ENCODE measurements at places on chromosomes 2 and 18. TPM values are rescaled to one million over a fixed set of nuclear protein-coding genes. Genes with fewer than 3 reads are reported as not detected.

- DNase-seq: no peak
These were observed 106.9 kb upstream of the GAREM1 start for GRCh38 chr18:32577561-32577960.

DNA sequence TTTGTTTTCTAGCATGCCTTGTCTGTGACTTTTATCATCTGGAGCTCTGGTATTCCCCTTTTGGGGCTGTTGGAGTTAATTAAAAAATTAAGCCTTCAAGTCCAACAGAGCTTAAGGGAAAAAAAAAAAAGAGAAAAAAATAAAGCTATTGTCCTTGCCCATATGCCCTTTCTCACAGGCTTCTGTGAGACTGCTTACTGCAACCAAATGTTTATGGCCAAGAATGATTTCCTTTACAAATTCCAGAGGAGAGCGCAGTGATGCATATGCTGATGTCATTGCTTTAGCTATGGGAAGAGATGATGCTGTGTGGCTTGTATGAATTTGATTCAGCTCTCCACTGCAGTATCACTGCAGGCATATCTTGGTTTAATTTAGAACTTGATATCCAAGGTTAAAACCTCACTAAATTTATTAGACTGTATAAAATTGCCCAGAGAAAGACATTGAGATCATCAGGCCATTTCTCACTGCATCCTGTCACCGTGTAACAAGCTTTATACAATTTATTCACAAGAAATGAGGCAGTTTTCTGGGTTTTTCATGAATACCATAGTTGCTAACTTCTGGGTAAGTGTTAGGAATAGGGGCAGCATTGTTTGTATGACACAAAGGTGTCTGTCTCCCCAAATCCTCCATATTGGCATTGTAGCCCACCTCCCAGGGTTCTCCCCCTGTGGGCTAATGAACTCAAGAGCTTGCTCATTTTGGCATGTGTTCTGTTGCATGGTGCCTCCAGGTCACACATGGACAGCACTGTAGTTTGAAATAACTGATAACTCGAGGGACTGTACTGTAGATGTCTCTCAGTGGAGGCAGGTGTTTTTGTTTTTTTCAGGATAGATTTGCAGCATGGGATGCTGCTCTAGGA lies 85.0 kb downstream of the TANC1 start:
- no peak for DNase-seq

DNA sequence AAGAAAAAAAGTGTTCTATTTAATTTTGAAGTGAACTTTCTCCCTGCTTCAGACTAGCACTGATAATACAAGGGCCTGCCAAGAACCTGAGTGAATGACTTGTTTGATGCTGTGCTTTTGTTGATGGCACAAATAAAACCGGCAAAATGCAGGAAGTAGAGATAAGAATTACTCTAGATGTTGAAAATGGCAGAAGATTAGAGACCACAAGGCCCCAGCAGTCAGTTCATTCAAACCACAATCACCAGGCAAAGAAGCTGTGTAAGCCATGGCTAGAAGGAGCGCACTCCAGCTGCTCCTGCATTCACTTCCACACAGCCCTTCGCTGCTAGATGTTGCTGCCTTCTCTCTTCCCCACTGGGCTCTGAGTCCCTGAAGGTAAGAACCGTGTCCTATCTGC lies 297.1 kb downstream of the AGPS start:
- DNase-seq: no peak

DNA sequence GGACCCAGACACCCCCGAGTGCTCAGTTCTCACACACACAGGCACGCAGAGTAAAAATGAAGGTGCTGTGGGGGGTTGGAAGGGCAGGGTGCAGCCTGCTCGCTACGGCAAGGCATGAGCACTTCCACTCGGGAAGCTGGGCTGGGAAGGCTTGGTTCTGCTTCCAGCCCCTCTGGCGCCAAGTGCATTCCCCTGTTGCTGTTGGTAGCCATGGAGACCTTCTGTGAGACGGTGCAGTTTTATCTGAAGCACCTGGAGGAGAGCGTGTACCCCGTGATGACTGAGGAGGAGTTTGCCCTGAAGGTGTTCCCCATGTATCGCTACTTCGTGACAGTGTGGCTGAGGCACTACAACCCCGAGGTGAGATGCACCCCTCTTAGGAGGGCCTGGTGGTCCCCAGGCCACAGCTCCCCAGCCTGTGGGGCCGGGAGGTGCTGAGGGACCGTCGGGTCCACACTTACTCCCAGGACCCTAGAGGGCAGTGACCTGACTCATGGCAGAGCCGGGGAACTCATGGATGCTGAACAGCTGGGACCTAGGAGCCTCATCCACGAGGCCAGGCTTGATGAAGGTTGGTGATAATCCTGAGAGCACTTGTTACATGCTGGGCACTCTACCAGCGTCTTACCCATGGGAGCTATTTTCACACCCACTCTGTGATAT lies 15.5 kb downstream of the MROH2A start:
- no peak for DNase-seq

DNA sequence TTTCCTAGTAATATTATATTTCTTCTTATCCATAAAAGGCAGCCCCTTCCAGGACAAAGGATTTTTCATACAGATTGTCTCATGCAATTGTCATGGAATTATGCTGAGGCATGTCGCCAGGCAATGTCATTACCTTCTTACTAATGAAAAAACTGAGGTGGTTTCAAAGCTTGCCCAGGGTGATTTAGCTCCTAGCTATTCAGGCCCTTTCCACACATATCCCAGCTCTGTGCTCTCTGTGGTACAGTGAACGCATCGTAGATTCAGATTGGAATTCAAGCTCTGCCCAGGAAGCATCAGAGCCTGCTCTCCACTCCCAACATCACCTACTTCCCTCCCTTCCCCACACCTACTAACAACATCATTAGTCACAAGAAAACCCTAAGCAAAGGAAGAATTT lies 60.1 kb downstream of the ATP8B1 start:
- no peak for DNase-seq

DNA sequence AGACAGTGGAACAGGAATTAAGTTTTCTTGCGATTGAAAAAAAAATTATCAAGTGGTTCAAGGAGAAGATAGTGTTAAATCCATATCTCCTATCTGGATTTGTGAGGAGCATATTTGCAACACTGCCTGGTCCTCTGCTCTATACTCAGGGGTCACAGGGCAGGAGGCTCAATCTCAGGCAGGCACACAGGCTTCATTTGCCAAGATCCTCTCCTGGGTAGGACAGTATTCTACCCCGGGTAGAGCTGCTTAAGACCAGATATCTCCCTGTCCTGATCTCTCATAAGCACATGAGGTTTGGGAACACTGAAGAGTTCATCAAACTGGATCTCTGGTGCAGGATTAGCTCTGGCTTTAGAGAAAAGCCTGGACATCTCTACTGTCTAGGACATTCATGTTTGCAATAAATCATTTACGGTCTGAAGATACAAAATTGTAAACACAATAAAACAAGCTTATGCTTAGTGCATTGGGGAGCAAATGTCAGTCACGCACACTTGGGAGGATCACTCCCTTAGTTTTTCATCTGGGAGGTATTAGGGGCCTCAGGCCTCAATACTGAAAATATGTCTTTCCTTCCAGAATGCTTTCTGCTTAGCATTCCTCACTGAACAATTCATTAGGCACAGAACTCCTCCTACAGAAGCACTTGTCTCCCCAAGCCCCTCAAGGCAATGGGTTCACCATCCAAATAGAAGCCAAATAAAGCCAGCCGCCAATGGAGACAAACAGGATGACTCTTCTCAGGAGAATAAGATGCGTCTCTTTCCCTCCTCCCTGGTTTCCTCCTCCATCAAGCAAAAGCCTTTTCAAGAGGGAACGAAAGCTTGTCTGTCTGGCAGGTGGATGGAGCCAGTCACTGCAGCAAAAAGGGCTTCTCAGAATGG lies 34.1 kb upstream of the LCLAT1 start:
- DNase-seq: no peak

- peak; percentile 22 for DNase-seq
These were observed 7.9 kb downstream of the BOK start for GRCh38 chr2:241566468-241566867.

DNA sequence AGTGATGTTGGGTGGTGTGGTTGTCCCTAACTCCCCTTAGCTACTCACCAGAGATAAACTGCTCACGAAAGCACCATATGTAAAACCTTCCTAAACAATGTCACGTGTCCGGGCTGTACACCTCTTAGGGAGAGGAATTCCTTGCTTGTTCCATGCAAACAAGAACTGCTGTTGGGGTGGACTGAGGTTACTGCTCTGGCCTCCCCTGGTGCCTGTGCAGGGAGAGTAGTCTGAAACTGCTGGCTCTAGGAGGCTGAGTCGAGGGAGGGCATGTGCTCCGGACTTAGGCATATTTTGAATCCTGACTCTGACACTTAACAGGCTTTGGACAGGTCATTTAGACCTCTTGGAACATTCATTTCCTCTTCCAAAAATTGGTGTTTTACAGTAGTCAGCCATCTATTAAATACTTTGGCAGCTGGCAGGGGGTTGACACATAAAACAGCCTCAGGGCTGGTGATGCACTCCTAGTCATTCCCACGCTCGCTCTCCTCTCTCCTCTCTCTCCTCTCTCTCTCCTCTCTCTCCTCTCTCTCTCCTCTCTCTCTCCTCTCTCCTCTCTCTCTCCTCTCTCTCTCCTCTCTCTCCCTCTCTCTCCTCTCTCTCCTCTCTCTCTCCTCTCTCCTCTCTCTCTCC lies 10.6 kb downstream of the THNSL2 start:
- DNase-seq: no peak

- DNase-seq: no peak
These were observed 176.4 kb downstream of the ANKRD44 start for GRCh38 chr2:197134206-197134605.

GRCh38 chr2:47822518-47822917 lies 39.6 kb downstream of the MSH6 start:
- DNase-seq: no peak

- no peak for DNase-seq
These were observed 8.9 kb upstream of the LIPG start for GRCh38 chr18:49553003-49553402.

DNA sequence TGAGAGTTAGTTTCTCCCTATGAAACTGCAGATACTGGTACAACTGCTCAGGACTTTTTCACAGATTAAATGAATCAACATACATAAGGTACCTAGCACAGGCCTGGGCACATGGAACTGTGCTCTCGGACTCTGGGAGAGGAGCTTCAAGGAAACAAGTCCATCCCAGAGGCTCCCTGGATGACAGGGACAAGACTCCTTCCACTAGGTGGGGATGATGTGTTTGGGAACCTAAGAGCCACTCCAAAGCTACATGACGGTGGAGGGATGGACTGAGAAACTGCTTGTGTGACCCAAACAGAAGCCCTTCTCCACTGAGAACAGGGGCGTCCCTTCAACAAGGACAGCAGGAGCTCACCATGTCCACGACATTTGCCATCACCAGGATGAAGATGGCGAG lies 37.1 kb downstream of the CENPO start:
- no peak for DNase-seq

- no peak for DNase-seq
These were observed 68.2 kb upstream of the LYPD1 start for GRCh38 chr2:132738223-132738622.

GRCh38 chr2:1867141-1867540 lies 122.8 kb upstream of the PXDN start:
- no peak for DNase-seq

GRCh38 chr2:157305723-157306110 lies 19.9 kb downstream of the ERMN start:
- no peak for DNase-seq

- DNase-seq: no peak
These were observed 36.6 kb downstream of the GORASP2 start for GRCh38 chr2:170965446-170966225.

GRCh38 chr18:75068682-75069435 lies 140.1 kb downstream of the PTGR3 start:
- DNase-seq: no peak

DNA sequence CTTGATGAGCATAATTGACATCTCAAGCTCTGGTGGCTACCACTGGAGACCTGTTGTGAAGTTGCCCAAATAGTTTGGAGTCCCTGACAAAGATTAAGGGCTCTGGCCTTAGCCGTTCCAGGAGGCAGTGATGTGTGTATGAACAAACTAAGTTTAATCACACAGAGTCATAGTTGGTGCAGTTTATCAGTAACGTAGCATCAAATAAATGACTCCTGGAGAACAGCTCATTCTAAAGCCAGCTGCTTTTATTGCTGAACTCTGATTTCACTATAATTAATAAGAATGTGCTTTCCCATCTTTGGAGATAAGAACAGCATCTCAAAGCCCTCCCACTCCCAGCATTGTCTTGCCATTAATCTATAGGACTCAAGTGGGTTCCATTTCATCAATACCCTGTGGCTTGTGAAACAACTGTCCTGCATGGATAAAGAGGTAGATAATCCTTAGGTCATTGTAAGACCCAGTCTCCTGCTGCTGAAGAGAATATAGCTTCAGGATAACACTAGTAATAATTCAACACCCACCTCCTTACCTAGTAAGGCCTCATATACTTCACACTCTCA lies 211.4 kb upstream of the THUMPD2 start:
- DNase-seq: no peak

DNA sequence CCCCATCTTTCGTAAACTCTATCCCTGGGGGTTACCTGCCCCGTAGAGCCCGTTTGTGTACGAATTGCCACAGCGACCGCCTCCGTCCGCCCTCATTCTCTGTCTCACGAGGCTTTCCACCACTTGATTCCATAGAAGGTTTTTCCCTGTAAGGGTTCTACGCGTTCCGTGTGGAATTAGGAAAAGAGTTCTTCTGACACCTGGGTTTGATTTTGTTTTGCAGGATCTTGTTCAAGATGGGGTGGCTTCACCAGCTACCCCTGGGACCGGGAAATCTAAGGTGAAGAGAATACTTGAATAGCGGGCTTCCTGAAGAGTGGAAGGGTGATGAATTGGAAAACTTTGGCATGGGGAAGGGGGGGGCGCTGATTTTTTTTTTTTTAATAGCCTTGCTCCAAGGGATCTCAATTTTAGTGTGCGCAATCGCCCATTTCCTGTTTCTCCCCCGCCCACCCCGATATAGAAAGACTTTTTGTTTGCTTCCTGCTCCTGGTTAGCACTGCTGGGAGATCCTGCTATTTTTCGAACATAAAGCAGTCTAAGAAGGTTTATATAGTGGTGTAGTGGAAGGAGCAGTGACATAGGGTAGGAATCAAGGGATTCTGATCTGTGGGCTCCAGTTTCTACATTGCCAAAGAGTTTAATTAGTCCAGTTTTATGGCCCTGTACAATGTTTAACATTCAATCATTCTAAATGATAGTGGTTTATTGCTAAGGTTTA lies 564 bp downstream of the GCC2 start:
- no peak for DNase-seq

Gene LYG2
- not detected for total RNA-seq

Gene CARF
- 12.4 TPM for total RNA-seq

Gene ZNF385B
- total RNA-seq: 2.0 TPM

Gene SKOR2
- total RNA-seq: not detected

Gene RGPD4
- total RNA-seq: not detected

Gene CCDC121
- 3.3 TPM for total RNA-seq

Gene FAM161A
- total RNA-seq: 1.9 TPM

Gene SNED1
- 62.7 TPM for total RNA-seq

Gene SPATS2L
- total RNA-seq: 76.6 TPM

Measured in posterior vena cava (tissue), 2 donors.